ENCODE measurements at places on chromosomes 12 and 14.

GRCh38 chr12:64004641-64005040 lies 160.1 kb downstream of the SRGAP1 start:
- no peak for DNase-seq

GRCh38 chr12:64469455-64470142 lies 17.7 kb downstream of the TBK1 start:
- no peak for DNase-seq

GRCh38 chr12:16130343-16130742 lies 147.1 kb downstream of the SLC15A5 start:
- no peak for DNase-seq

- no peak for DNase-seq
Observed at GRCh38 chr12:4505376-4505986, 33.2 kb upstream of the RAD51AP1 start.

GRCh38 chr12:38149395-38150073 lies 167.0 kb upstream of the ALG10B start:
- no peak for DNase-seq

DNA sequence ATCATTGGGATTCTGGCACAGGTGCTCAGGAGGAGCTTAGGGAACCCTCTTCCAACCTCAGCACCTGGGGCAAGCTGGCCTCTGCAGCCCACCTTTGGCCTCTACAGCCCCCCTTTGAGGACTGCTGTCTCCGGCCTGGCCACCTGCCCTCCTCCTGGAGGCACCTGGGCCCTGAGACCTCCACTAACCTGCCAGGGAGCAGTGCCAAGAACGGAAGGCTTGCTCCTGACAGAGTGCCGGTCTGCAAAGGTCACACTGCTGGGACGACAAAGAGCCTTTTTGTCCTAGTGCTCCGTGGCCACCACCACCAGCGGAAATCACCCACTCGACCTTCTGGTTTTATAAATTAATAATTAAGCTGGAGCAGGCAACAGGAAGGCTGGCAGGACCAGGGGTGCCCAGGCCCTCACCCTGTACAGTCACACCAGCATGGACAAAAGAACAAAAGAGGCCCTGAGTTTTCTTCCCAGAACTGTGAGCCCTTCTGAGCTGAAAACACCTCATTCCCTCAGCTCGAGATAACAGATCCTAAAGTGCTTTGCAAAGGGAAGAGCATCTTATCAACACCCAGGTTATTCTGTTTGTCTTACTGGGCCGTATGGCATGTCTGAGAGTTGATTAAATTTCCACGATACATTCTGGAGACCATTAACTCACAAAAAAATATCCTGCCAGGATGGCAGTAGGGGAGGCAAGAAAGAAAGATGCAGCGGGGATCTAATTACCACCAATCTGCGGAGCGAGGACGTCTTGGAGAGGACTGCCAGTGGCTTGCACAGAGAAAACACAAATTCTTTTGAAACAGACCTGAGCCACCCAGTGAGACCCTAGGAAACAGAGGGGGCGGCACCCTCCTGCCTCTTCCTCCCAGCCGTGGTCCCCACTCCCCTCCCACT lies 8.2 kb downstream of the TESC start:
- DNase-seq, result no peak

- no peak for DNase-seq
Observed at GRCh38 chr14:47539031-47539461, 136.4 kb downstream of the MDGA2 start.

GRCh38 chr14:60926002-60926401 lies 54.9 kb downstream of the TRMT5 start:
- no peak for DNase-seq

GRCh38 chr14:102610968-102611811 lies 18.7 kb downstream of the RCOR1 start:
- no peak for DNase-seq

- DNase-seq, result no peak
Observed at GRCh38 chr12:57624441-57625220, 8.4 kb downstream of the B4GALNT1 start.

DNA sequence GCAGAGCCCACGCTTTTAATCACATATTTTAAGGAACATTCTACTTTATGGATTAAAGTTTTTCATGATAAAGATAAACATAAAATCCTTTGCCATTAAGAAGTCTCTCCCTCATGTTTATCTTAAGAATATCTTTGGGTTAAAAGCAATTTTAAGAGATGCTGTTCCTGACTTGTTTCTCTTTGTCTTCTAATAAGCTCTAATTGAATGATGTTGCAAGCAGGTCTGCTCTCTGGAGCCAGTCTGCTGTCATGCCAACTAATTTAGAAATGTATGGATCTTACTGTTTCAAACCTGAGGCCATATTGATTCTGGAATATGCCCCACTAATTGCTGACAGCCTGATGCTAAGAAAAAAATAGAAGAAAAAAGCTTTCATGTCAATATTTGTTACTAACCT lies 173.6 kb downstream of the TTC8 start:
- DNase-seq, result no peak

DNA sequence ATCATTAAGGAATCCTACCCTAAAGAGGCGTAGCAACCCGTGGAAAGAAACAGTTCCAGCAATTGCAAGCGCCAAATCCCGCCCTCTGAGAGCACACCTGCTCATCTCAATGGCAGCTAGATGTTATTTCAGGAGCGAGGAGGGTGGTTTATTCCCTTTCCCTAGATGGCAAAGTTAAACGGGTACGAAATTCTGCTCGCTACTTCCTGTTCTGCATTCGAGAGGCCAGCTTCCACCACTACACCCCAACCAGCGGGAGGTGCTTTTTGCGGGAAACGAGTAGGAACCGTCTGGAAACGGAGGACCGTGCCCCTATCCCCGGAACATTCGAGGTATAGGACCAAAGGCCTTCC lies 536 bp downstream of the VPS29 start:
- no peak for DNase-seq

- DNase-seq, result no peak
Observed at GRCh38 chr12:92640691-92641090, 62.1 kb upstream of the PLEKHG7 start.

DNA sequence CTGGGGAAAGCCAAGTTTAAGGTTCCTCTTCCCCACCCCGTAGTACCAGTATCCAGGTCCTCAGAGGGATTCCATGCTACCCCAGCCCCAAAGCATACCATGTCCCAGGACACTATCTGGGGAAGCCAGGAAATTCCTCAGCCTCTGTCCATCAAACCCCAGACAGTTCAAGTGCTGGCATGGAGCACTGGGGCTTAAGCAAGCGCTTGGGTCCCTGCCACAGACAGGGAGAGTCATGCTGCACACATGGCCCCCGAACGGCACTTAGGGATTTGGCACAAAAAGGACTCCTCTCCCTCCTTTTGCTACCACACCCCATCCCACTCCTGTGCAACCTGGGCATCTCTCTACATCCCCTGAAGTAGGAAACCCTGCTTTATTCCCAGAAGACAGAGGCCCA lies 21.8 kb downstream of the ADCY6 start:
- no peak for DNase-seq

All from CD4-positive, alpha-beta T cell treated with Interferon gamma for 1 hour (primary cell).